ENCODE measurements at places on chromosomes 1 and 21. TPM values are rescaled to one million over a fixed set of nuclear protein-coding genes. Genes with fewer than 3 reads are reported as not detected.

Gene S100B
- total RNA-seq = not detected

- DNase-seq = no peak
Measured at GRCh38 chr1:40397258-40397657, 23.7 kb downstream of the SMAP2 start.

GRCh38 chr1:44312399-44313196, 42.5 kb downstream of the ERI3 start:
- DNase-seq = no peak

DNA sequence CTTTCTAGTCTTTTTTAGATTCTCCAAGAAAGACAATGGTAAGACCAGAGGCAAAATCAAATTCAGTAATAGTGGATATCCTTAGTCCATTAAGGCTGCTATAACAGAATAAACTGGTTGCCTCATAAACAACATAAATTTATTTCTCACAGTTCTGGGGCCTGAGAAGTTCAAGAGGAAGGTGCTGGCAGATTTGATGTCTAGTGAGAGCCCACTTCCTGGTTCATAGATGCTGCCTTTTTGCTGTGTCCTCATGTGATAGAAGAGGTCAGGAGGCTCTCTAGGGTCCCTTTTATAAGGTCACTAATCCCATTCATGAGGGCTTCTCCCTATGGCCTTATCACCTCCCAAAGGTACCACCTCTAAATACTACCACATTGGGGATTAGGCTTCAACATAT, 31.5 kb upstream of the BTG3 start:
- DNase-seq = no peak

DNA sequence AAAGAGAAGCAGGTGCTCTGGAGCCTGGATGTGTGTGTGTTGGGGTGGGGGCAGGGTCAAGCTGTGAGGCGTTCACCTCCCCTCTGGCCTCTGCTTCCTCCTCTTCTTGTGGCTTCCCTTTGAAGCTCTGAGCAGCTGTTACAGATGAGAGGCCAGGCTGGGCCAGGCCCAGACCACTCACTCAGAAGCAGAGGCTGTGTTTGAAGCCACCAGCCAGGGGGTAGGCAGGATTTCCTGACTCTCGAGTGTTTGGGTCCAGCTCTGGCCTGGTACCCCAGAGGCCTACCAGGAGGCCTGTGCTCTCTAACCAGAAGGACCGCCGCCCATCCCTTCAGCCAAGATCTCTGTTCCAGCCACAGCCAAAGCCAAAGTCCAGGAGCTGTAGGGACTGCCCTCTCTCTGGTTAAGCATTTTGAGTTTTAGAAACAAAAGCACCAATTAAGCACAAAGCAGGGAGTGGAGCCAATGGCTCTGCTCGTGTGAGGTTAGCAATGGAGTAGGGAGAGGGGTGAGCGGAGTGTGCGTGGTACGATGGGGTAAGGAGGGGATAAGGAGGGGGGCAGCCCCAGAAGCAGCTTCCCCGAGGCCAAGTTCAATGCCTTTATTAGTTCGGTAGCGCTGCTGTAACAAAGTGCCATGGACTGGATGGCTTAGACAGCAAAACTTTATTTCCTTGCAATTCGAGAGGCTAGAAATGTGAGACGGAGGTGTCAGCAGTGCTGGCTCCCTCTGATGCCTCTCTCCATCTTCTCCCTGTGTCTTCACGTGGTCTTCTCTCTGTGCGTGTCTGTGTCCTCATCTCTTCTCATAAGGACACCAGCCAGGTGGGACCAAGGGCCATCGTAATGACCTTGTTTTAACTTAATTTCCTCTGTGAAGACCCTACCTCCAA, 20.5 kb downstream of the RCSD1 start:
- DNase-seq = no peak

DNA sequence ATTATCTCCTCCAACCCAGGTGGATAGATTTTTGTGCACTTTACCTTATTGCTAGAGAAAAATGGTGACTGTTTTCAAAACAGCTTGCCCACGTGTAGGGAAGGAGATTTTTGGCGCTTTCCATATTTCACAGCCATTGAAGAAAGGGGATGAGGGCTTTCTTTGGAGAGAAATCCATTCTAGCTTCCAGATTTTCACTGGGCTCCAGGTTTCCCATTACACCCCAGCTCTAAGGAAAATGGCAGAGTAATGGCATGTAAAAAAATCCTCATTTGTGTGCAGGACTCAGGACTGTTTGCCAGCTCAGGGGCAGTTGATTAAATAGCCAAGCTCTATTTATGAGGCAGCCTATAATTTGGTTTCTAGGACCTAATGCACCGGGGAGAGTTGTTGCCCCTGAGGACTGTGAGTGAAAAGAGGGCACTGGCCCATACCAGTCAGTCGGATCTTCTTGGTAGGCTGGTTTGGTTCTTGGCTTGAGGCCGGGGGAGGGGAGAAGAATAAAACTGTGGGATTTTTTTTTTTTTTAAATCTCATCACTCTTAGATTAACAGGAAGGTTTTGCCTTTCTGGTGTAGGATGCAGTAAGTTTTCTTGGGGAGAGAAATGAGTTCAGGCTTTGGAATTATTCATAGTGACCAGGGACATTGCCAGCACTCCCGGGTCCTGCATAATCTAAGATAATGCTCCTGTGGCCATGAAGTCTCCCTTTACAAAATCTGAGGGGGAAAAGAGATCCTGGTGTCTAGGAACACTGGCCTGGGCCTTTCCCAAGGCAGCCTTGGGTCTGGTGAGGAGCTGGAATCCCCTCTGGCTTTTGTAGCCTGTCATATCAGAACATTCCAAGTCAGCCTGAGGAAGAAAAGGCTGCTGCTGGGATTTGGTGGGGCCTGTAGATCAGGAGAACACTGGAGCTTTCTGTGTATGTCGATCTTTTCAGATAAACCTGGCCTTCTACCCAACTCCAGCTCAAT, 1.9 kb upstream of the ARID1A start:
- no peak for DNase-seq
